ENCODE measurements at places on chromosomes 11 and 22.
A peak's percentile ranks its signal among the peaks of the same experiment; 100 is the strongest.

- DNase-seq, result no peak
These were observed 1.1 kb upstream of the NOL12 start for GRCh38 chr22:37684803-37685615.

DNA sequence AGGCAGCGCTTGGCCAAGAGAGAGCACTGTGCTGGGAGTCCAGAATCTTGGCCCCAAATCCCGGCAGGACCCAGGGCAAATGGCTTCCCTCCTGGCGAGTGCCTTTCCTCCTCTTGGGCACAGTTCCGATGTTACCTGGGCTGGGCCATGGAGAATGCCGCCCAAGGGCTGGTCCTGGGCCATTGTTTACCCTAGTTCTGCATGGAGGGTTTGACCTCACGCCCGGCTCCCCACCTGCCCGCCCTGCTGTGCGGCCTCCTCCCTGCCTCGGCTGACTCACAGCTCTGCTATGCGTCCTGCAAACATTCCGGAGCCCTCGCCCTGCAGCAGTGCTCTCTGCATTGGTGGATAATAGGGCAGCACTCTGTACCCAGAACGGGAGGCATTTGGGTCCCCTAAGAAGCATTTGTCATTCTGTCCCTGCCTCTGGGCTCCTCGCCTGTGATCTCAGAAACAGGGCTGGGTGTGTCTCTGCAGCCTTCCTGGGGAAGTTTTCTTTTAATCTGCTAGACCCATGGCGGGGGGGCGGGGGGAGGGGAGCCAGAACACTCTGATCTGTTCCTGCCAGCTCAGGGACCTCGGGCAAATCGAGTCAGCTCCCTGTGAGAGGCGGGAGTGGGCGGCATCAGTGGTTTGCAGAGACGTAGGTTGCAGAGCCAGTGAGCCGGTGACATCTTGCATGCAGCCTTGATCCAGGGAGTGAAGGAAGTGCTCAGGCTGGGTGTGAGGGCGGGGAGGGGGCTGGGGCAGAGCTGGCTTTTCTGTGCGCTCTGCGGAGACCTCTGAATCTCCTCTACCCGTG, 32.9 kb upstream of the SMIM38 start:
- DNase-seq, result peak; percentile 73

DNA sequence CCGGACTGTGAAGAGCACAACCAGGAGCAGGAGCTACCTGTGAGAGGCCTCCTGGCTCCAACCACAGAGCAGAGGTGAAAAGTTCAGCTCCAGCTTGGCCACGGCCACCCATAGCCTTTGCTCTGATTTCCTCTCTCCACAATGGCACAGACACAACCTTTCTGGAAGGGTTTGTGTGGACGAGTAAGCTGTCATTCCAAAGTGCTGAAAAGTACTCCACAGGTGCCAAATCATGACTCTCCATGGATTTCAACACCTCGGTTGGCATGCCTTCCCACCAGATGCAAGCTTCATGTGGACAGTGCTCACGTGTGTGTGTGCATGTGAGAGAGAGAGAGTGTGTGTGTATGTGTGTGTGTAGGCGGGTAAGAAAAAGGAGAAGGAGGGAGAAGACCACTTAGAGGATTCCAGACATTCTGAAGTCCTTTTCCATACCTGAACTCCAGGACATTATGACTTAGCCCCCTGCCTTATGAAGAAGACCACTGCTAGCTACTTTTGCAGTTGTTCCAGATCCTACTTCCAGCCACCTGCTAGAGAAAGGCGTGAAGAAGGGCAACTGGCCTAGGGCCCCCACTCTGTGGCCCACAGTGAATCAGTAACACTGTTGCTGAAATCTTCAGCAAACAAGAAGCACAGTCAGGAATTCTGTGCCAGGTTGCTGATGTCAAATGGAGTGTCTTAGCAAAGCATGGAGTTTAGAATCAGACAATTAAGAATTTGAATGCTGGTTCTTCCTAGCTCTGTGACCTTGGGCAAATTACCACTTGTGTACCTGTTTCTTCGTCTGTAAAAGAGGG, 13.9 kb upstream of the NAV2 start:
- peak; percentile 53 for DNase-seq

- DNase-seq, result no peak
These were observed 203.7 kb downstream of the ARHGAP42 start for GRCh38 chr11:100890789-100891188.

All from lung microvascular endothelial cell (primary cell).